Pancreas (tissue), 10 donors: ENCODE measurements at places on chromosomes 11 and 22. TPM values are rescaled to one million over a fixed set of nuclear protein-coding genes. Genes with fewer than 3 reads are reported as not detected.

DNA sequence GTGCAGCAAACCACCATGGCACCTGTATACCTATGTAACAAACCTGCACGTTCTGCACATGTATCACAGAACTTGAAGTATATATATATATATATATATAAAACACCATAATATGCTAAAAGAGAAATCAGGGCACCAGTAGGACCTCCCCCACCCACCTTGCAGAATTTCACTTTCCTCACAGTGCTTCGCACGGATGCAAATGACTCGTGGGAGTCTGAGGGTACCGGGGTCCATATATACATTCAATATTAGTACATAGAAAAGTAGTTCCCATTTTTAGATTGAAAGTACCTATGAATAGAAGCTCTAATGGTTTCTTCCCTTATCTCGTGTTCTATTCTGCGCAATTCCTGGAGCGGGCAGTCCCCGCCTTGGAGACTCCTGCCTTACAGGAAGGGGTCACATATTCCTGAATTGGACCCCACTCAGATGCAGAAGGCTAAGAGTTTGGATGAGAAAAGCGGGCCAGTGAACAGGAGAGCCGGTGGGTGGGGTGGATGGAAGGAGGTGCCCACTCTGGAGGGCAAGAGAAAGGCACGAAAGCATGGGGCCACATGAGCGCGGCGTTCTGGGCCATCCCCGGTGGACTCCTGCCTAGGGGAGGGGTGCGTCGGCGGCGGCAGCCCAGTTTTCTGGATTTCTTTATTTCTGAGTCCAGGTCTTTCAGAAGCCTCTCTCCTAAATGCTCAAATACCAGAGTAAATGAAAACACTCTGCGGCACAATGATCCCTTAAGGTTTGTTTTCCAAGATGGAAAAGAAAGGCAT, 136.3 kb downstream of the ETS1 start:
- no peak for DNase-seq

DNA sequence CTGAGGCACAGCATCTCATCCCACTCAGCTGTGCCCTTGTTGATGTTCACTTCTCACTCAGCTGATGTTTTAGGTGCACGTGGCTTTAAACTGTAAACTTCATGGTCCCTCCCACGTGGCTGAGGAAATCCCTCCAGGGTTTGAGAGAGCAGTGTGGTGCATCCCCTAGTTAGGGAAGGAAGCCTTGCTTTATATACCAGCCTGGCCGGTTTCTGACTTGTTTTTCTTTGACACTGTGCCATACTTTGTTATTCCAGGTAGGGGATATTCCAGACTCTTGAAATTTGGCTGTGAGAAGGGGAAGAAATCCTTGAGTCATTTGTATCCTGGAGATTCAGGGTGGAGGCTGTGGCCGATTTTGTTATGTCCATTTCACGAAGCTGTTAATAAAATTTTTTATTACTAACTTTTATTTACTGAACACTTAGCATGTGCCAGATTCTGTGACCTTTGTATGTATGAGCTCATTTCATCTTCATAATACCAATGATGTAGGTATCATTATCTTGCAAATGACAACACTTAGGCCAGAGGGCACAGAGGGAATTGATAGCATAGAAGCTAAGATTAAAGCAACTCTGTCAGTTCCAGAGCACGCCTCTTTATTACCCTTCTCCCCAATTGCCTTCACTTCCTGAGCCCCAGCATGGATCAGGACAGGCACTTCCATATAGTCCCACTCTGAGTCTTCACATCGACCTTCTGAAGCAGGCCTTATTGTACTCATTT, 116.6 kb downstream of the NAV2 start:
- DNase-seq = no peak

DNA sequence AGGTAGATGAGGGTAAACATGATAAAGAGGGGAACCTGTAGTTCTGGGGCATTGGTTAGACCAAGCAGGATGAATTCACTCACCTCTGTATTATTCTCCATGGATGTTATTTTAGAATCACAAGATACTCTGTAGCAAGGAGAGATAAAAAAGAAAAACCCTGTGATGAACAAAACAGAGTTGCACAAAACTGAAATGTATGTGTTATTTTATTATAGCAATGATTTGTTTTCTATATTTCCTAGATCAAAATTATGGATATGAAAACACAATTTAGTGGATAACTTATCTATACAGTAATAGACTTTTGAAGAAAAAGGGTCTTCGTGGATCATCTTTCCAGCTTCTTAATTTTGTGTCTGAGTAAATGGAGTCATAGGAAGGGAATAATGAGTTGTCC, at the start of gene OR5B17:
Gene OR5B17, minus strand, starts transcription at position 101 of the 400 bp plus-strand sequence. Its CDS starts 0 bp downstream, at position 101.
- DNase-seq = no peak

DNA sequence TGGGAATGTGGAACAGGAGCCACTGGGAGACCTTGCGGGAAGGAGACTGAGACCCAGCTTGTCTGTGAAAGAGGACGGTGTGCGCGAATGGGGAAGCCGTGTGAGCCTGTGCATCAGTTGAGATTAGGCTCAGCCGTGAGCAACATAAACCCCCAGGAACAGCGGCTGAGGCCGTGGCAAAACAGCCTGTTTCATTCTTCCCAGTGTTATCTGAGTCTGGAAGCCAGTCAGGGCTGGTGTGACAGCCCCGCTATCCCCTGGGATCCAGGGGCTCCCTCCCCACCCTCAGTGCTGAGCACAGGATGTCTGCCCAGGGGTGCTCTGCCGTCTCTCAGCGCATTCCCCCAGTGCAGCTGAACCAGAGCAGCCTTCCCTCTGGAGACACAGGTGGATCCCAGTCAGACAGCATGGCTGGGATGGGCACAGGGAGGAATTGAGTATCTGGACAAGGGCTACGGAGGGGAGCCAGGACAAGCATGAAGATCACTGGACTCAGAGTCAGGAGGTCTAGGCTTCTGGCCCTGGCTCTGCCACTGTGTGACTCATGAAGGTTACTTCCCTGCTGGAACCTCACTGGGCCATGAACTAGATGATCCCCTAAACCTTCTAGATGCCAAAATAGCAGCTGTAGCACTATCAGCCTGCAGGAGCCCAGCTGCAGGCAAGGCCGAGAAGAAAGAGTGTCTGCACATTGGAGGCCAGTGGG, 8.6 kb downstream of the OAF start:
- no peak for DNase-seq

DNA sequence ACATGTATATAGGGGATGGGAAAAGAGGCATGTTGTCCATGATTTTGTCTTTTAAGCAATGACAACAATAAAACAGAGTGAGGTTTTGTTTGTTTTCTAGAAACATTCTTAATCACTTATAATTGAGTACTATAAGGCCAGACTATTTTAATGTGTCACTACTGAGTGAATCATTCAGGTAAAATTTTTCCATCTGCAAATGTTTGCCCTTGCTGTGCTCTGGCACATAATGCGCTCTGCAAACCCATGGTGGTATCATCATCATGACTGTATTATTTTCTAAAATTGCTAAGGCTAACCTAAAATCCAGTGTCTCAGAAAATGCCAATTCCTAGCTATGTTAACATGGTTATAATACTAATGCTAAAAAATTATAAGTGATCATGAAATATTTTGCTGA, 261.2 kb downstream of the CADM1 start:
- DNase-seq = no peak

GRCh38 chr22:34111210-34111824, 191.0 kb upstream of the LARGE1 start:
- no peak for DNase-seq

DNA sequence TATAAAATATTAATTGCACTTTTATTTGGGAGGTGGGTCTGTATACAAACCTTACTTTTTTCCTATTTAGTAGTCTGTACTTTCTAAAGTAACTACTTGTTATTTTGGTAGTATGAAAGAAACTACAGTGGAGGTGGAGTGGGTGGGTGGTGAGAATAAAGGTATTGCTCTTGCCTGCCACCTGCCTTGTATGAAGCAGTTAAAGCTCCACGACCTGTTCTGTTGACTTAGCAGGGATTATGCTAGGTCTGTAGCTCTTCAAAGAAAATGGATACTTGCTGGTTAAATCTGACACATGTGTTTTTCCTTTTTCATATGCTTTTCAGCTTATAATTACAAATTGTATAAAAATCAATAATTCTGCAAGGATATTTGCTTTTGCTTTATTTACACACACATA, 111.9 kb downstream of the EHF start:
- no peak for DNase-seq

DNA sequence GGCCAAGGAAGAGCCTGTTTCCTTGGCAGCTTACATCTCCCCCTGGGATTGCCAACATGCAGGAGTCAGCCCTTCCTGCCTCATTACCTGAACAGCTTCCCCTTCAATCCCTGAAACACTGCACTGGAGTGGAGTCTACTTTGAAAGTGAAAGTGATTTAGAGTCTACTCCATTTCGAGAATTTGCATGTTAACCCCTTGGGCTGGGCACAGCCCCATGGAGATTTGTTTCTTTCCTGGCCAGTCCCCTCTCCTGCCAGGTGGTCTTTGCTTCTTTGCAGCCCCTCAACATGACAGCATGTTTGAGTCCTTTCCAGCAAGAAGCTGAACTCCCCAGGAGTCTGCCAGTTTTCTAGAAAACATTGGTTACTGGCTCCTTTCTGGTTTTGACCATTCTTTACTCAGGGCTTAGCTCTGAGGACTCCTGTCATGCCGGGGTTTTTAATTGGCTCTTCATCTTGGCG, 59.9 kb downstream of the TRAF6 start:
- no peak for DNase-seq

- no peak for DNase-seq
Observed at GRCh38 chr11:119262668-119263351, 54.1 kb downstream of the MCAM start.

GRCh38 chr22:42800451-42801251, 56.4 kb downstream of the ARFGAP3 start:
- no peak for DNase-seq

DNA sequence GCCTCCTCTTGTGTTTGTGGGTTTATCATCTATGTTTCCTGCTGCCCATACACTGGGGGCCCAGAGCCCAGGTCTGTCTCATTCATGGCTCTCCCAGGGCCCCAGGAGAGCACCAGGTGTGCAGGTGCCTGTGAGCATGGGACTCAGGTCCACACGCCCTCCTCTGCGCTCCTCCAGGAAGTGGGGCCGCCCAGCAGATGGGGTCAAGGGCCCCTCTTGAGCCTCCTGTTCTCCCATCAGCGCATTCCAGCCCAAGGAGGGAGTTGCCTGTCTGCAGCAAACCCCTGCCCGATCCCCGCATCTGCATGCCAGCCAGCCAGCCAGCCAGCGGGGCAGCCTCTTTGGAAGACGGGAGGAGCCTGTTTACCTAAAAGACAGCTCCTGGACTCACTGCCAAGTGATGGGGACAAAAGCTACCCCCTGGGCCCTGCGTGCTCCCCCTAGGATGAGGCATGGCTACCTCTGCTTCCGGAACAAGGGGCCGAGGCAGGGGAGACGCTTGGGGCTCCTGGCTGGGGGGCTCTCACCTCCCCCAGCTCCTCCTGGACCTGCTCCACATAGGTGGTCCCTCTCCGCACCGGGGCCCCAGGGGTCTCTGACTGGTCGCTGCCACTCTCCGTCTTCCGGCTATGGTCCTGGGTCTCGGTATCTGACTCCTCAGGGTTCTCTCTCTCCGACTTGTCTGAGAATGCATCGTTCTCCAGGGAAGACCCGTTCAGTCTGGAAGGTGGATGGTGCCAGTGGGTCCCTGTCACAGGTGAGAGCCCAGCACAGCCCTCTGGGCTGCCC, 49.7 kb upstream of the CARS1 start:
- no peak for DNase-seq

GRCh38 chr11:37450613-37451012, 852.6 kb upstream of the RAG2 start:
- no peak for DNase-seq

DNA sequence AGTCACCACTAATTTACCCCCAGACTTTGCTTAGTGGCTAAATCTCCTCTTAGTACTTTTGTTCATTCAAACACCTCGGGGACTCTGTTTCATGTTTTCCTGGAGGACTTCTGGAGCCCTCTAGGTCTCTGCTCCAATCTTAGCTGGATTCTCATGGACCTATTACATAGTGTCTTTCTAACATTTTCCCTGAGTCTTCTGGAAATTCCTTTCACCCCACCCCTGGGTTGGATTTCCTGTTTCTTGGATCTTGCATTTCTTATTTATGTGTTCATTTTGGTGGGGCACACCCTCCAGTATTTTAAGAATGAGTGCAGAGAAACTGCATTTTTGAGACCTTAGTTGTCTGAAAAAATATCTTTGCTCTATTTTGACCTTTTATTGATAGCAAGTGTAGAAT, 220.1 kb downstream of the BLID start:
- no peak for DNase-seq

DNA sequence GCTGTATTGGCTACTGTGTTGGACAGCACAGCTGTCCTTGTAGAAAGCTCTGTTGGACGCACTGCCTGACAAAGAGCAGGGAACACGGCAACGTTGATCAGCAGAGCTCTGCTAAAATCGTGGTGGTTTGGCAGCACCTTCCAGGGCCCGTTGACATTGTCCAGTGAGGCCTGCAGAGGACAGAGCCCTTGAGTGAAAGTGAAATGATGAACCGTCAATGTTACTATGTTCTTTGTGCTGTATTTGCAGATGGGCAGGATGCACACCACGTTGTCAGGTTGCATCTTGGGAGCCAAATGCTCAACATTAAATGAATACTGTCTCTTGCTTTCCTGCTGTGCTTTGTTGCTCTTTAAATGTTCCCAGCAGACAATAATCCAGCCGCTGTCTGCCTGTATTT, 69.7 kb downstream of the NELL1 start:
- DNase-seq = no peak

DNA sequence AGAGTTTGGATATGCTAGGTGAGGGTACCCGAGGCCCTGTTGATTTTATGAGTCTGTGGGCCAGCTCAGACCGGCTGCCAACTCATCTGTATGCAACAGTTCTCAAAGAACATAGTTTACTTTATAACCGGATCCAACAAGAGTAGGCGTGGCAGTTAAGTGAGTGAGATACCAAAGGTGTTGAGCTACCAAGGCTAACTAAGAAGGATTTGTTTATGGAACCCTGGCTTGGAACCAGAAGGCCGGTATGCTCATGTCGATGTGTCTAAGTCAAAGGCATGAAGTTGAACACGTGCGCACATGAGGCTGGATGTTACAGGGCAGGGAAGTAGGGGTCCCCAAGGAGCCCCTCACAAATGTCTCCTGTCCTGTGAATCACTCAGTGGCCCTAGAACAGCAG, at the start of gene KCNJ1:
Gene KCNJ1, minus strand, starts transcription at position 20 of the 400 bp plus-strand sequence. CDS start 27,053 bp downstream, outside the sequence.
- DNase-seq = no peak

DNA sequence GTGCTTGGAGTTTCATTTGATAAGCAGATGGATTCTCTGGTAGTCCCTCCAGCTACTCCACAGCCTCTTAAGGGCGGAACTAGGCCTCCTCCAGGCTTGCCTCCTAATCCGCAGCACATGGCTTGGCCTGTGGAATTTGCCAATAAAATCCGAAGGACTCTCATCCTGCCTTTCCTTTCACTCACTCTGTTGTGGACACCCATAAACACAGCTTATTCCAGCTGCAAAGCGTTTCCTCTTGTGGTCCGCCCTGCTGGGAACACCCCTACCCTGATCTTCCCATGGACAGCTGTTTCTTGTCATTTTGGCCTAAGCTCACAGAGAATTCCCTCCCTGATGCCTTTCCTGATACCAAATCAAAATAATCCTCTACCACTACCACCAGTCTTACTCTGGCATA, 546.2 kb downstream of the NTM start:
- no peak for DNase-seq

GRCh38 chr11:88484873-88485621, 147.5 kb upstream of the CTSC start:
- no peak for DNase-seq

GRCh38 chr11:69263736-69264052, 30.3 kb upstream of the MYEOV start:
- no peak for DNase-seq

Gene TRPC6
- total RNA-seq = 0.60 TPM

Gene CDC45
- 0.43 TPM for total RNA-seq

Gene HBG2
- not detected for total RNA-seq

Gene ZNF214
- 2.0 TPM for total RNA-seq

Gene PDGFD
- total RNA-seq = 40.7 TPM

Gene RAD9A
- total RNA-seq = 18.0 TPM

Gene GLYAT
- total RNA-seq = 0.32 TPM
